Retinal pigment epithelial cell (primary cell): ENCODE measurements at places on chromosomes 6 and 20.

DNA sequence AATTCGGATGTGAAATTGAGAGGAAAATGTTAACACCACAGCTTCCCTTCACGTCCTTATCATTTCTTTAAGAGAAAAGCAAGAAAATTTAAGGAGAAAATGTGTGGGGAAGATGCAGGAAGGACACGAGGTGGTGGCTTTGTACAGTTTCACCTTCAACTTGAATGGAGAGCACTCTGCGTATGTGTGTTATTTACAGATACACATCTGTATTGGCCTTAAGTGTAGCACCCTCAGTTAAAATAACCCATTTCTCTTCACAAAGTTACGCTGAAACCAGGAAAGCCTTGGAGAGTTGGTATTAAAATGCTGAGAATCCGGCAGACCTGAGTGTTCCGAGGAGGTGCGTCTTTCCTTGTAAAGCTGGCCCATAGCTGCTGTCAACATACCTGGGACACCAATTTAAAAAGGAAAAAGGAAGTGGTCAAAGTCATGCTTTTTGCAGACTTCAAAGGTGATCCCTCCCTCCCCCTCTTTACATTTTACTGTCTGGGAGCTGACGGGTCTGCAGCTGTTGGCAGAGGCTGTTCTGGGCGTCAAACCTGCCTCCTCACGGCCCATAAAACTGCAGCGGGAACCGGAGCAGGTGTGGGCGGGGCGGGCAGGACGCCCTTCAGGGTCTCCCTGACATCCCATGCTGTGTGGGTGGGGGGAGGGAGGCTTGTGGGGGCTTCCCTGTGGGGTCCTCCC lies 61.3 kb upstream of the TBXT start:
- no peak for DNase-seq

DNA sequence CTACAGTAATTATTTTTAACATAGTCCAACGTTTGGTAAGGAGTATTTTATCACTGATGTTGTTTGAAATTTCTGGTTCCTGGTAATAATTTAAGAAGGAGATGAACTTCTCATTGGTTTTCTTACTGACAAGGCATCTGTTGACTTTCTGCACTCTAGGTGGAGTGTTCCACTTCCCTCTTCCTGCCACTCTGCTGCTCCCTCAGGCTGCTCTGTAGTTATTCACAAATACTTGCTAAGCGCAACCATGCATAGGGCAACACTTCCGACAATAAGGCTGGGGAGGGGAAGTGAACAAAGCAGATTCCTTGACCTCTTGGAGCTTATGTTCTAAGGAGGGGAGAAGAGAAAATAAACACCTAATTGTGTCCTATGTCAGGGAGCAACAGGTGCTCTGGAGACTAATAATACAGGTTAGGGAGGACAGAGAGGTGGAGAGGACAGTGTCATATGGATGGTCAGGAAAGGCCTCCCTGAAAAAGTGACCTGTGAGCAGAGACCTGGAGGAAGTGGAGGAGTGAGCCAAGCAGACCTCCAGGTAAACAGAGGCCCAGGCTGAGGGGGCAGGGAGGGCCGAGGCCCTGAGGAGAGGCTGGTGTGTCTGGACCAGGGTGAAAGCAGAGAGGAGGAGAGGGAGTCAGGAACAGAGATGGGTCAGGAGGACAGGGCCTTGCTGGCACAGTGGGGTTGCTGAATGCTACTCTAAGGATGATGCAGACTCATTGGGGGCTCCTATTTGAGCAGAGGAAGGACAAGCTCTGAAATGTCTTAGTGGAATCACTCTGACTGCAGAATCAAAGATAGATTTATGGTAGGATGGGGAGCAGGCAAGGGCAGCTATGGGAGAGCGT lies 134.8 kb upstream of the SLC24A3 start:
- no peak for DNase-seq

GRCh38 chr20:6702144-6702543 lies 65.3 kb upstream of the BMP2 start:
- no peak for DNase-seq

- no peak for DNase-seq
Measured at GRCh38 chr6:17972074-17972952, 15.1 kb downstream of the KIF13A start.

DNA sequence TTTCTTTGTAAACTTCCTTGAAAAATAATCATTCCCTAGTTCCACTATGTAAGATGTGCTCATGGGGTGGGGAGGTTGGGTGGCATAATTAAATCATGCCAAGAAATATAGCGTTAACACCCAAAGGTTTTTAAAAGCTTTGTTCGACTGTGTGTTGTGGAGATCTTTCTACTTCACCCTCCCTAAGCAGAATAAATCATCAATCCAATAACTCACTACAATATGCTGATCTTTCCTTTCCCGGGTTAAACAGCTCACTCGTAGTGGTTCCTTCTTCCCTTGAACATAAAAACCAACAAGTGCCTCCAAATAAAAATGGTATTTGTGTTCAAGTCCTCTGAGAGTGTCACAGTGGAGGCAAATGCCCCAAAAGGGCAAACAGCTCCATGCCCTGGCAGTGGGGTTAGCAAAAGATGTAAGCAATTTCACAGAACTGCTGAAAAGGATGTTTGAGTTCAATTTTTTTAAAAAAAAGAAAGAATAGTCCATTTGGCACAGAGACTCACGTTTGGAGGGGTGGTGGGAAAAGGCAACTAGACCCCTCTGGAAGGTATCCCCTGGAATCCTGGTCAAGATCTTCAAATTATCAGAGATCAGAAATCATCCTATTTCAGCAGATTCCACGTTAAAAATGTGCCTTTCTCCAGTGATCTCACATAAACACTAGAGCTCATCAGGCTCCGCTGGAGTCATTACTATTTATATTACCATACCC lies 99.1 kb downstream of the TFAP2A start:
- no peak for DNase-seq

DNA sequence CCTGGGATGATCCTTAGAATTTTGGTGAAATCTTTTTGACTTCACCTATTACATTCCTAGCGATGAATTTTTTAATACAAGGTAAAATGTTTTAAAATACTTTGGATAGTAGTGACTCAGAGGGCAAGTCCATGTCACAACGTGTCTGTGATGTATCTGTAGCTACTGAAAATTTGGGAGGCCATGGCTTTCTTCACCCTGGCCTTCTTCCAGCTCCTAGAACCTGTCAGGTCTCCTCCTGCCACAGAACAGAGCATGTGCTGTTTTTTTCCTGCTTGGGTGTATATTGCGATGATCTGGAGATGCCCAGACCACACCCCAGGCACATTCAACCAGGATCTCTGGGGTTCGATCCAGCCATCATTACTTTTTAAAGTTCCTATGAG lies 194.4 kb downstream of the BTBD3 start:
- DNase-seq = no peak

DNA sequence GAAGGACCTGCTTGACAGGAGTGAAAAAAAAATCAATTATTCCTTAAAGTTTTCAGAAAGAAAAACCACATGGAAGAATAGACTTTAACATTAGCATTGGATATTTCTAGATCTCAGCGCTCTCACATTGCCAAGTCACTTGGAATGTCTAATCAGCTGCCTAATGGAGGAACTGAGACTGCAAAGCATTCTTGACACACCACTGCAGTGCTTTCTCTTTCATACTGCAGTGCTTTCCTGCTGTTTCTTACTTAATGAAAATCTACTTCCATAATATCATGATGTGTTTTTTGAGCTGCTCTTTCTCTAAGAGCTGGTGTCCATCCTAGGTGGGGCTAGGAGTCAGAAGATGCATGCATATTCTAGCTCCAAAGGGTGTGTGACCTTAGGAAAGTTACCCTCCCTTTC lies 20.4 kb upstream of the MCM3 start:
- DNase-seq = no peak

DNA sequence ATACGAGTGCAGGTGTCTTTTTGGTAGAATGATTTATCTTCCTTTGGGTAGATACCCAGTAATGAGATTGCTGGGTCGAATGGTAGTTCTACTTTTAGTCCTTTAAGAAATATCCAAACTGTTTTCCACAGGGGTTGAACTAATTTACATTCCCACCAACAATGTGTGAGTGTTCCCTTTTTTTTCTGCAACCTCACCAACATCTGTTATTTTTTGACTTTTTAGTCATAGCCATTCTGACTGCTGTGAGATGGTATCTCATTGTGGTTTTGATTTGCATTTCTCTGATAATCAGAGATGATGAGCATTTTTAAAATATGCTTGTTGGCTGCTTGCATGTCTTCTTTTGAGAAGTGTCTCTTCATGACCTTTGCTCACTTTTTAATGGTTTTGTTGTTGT lies 1.9 kb upstream of the ZNF831 start:
- no peak for DNase-seq

- DNase-seq = no peak
Measured at GRCh38 chr6:169841907-169842606, 90.6 kb downstream of the ERMARD start.

- DNase-seq = no peak
Measured at GRCh38 chr6:130676077-130676772, 151.0 kb upstream of the SMLR1 start.

DNA sequence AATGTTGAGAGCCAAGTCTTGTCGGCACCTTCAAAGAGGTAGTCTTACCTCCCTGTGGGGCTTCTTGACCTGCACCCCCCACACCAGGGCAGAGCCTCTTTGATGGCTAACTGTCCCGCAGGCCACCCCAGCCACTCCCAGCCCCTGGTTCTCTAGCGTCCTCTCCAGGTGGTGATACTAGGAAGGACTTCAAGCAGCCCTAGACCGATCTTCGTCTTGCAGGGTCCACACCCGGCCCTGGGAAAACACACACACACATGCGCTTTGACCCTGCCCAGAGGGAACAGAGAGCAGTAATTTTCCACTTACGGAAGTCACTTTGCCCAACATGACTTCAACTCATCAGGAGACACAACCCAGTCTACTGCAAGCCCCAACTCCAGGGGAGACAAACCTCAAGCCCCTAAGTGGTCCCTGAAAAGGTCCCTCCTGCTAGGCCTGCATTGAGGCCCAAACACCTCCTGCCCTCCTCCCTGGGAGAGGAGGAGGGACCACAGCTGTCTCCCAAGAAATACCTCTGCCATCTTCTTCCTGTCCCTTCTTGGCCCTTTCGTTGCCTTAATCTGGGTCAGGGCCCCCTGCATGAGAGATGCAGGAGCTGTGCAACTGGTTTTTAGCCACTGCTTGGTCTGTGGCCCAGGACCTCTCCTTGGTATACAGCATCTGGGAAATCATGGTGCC lies 2.9 kb upstream of the BPIFB1 start:
- DNase-seq = no peak

DNA sequence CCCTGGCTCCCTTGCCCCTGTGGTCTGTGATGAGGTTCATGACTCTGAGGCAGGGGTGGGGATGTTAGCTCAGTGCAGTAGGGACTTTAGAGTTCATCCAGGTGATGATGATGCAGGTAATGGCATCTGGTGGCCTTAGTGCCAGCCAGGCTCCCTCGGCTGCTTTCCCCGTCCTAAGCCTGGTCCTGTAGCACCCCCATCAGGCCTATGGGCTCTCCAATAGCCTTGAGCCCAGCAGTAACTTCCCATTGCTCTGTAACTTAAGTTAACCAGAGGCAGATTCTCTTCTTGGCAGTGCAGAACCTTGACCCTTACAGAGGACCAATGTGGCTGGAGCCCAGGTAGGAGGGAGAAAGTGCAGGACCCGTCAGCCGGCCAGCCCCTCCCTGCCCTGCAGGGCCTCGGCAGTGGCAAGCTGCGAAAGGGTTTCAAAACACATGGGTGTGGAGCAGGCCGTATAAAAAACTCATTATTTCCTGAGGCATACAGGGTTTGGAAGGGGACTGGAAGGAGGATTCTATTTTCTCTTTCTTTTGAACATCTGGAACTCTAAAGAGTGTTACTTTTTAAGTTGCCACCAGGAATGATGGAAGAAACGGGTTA lies 406.9 kb downstream of the CDH26 start:
- no peak for DNase-seq

DNA sequence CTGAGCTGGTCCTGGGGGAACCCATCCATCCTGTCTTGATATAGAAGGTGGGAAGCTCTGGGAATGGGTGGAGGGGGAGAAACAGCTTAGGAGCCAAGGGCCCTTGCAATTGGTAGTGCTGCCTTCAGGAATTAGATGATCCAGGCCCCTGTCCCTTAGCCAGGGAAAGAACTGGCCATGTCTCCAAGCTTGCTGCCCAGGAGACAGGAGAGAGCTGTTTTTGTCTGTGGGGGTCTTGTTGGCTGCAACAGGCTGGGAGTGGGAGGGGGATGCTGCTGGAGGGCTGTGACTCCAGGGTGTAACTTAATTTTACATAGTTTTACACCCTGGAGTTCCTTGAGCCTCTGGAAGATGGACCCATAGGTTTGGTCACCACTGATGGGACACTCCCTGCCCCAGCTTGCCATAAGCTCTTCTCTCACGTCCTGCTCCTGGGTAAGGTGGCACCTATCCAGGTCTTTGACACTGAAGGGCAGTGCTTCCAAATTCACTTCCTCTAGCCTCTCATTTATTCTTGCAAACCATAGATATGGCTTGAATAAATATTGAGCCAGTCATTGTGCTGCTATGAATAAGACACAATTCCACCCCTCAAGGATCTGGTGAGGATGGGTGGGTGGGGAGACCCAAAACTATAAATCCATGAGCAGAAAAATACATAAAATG lies 16.8 kb downstream of the VEGFA start:
- DNase-seq = no peak

- DNase-seq = no peak
Measured at GRCh38 chr6:52333840-52334200, 28.1 kb upstream of the PAQR8 start.

DNA sequence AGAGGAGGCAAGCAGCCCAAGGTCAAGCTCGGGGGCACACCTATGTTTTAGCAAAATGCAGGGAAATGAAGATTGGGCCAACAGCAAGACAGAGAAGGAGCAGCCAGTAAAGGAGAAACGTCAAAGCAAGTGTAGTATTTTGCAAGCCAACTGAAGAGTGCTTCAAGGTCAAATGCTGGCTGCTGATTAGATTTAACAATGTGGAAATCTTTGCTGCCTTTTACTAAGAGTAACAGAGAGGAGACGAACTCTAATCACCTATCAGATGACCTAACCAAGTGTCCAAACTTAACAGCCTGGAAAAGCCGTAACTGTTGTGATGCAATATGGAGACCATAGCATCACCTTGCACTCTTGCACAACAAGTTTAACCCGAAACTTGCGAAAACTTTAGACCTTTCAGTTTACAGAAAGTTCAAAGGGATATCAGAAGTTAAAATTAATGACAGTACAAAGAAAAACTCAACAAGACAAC lies 30.4 kb downstream of the AKIRIN2 start:
- no peak for DNase-seq

DNA sequence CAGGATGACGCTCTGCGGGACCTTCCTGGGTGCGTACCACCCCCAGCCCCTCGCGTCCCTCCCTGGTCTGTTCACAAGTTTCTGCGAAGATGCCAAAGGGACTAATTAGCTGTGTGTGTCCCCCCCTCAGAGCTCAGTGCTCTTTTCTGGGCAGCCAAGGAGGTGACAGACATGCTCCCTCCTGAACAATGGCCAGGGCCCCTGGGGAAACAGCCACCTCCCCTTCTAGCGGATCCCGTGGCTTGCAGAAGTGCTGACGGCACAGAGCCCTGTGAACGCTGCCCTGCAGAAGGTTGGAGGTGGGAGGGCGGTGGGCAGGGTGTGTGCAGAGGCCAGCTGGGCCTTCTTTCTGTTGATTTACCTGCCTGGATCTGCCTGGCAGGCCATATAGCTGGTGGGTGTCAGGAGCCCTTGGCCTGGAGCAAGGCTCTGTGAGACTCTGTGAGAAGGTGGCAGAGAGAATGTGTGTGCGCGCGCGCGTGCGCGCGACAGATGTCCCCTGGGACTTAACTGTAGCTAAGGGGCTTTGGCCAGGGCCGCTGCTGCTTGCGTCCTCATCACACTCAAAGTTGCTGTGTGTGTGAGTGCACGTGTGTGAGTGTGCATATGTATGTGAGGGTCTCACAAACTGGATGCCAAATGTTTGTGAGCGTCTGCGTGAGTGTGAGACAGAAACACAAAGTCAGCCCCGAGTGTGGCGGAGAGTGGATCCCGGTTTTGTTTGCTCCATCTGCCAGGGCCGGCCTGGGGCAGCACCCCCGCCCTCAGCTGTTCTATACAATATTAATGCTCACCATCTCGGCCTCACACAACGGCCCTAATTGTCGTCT lies 3.5 kb upstream of the MYT1 start:
- no peak for DNase-seq
